ENCODE measurements at places on chromosomes 7 and 10. TPM values are rescaled to one million over a fixed set of nuclear protein-coding genes. Genes with fewer than 3 reads are reported as not detected.

Gene KCNH2
- 0.22 TPM for total RNA-seq

Gene GJD4
- not detected for total RNA-seq

Gene CXCL12
- not detected for total RNA-seq

Gene RHBDD2
- 33.8 TPM for total RNA-seq

Gene C1QL3
- 0.38 TPM for total RNA-seq

Gene NXPH1
- not detected for total RNA-seq

Gene C10orf53
- not detected for total RNA-seq

Gene FAM221A
- total RNA-seq: 6.4 TPM

GRCh38 chr7:19752020-19752419 is 21.4 kb downstream of the TMEM196 start:
- no peak for DNase-seq

GRCh38 chr7:142919656-142920055 is 13.9 kb downstream of the TRPV5 start:
- no peak for DNase-seq

- no peak for DNase-seq
Measured at GRCh38 chr10:79132681-79133381, 64.1 kb downstream of the ZMIZ1 start.

DNA sequence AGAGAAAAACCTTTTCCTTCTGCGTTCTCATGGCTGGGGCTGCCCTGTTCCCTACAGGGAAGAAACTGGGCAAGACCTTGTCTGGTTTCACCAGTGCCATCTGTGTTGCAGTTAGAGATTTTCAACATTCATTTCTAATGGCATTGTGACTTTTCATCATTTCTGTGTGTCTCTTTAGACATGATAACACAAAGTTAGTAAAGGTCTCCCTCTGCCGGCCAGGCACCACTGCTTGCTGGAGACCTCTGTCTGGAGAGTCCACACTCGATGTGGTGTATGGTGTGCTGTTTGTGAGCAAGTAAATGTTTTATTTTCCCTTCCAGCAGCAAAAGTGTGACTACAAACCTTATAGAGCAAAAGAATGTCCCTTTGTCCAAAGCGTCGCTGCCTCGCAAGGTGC is 213.5 kb downstream of the PAXIP1 start:
- DNase-seq: no peak

DNA sequence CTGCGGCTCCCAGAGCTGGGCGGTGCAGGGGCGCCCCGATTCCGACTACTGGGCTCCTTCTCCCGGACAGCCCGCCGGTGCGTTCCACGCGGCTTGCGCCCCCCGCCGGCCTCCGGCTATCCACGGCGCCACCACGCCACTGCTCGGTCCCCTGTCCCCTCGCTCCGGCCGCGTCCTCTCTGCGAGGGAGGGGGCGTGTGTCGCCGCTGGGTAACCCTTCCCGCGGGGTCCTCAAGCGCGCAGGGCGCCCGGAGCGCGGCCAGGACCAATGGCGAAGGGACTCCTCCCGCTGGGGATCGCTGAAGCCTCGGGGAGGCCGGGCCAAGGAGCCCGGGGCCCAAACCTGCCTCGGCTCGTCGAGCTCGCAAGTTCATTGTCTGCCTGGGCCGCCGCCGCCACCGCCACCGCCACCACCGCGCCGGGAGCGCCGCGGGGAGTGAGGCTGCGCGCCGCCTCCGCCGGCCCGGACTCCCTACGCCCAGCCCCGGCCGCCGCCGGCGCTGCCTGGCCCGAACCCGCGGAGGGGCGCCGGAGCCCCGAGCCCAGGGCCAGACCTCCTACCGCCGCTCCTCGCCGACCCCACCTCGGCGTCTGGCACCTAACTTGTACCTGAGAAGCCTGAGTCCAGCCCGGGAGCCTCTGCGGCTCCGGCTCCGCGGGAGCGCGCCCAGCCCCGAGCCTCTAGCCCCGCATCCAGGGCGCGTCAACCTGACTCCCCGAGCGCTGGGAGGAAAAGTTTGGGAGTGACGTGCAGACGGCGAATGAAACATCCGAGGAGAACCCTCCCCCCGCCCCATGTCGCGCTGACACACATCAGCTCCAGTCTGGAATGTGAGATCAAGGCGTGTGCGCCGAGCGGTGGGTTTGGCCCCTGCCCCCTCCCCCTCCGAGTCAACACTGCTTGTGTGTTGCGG is at the start of gene CHST15:
TSS of gene CHST15 (minus strand) at position 739 of the 914 bp plus-strand sequence. CDS start 47,386 bp downstream, outside the sequence.
- no peak for DNase-seq

GRCh38 chr7:54339073-54339472 is 203.1 kb upstream of the VSTM2A start:
- DNase-seq: no peak

GRCh38 chr7:34902182-34902581 is 135.1 kb downstream of the DPY19L1 start:
- DNase-seq: no peak

DNA sequence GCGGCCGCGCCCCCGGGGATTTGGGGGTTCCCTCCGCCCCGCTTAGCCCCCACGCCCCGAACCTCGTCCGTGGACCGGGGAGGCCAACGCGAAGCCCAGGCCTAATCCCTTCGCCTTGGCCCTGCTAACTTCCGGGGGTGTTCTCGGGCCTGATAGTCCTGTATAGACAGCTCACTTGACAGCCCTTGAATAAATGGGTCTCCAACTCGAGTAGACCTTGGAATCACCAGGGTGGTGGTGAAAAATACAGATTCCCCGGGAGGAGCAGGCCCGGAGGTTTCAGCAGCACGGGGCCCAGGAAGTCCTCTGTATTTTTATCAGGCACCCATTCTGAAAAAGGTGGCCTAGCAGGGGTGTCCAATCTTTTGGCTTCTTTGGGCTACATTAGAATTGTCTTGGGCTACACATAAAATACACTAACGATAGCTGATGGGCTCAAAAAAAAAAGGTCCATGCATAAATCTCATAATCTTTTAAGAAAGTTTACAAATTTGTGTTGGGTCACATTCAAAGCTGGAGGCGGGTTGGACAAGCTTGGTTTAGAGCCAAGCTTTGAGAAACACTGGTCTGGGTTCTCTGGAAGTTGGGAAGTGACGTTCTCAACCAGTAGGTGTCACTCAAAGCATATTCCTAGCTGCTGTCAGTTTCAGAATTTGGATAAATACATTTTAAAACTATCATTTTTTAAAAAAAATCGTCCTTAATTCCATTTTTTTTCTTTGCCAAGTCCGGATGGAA is 221.7 kb downstream of the PHTF2 start:
- no peak for DNase-seq

DNA sequence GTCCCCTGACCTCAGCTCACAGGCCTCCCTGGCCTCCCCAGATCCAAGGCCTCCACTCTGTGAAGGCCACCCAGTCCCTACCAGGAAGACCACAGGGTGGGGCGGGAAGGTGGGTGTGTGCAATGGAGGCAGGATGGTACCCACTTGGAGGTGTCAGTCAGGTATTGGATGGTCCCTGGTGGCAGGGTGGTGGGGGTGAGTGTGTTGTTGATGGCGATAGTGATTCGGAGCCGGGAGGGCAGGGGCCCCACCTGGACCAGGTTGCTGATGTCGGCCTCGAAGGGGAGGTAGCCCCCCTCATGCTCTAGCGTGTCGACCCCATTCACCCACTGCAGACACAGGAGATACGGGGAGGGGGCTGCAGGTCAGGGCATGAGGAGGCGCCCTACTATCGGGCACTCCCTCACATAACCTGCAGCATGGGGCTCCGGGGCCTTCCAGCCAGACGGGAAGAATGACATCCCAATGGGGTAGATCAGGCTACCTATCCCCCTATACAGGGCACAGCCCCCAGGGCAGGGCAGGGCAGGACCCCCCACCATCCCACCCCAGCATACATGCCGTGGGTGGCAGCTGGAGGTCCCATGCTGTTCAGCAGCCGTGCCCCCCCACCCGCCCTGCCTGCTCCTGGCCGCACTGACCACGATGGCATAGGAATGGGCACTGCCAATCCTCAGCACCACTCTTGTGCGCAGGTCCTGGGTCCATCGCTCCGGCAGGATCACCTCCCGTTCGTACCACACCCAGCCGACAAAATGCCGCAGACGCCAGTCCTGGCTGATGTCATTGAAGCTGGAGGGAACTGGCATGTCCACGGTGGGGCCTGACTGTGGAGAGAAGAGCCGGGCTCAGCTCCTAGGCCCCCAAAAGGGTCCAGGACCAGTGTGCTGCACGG is 2.2 kb downstream of the GUSB start:
- DNase-seq: no peak

GRCh38 chr7:140885735-140886334 is 38.9 kb downstream of the BRAF start:
- no peak for DNase-seq

GRCh38 chr7:80053124-80053523 is 81.5 kb upstream of the GNAI1 start:
- DNase-seq: no peak

DNA sequence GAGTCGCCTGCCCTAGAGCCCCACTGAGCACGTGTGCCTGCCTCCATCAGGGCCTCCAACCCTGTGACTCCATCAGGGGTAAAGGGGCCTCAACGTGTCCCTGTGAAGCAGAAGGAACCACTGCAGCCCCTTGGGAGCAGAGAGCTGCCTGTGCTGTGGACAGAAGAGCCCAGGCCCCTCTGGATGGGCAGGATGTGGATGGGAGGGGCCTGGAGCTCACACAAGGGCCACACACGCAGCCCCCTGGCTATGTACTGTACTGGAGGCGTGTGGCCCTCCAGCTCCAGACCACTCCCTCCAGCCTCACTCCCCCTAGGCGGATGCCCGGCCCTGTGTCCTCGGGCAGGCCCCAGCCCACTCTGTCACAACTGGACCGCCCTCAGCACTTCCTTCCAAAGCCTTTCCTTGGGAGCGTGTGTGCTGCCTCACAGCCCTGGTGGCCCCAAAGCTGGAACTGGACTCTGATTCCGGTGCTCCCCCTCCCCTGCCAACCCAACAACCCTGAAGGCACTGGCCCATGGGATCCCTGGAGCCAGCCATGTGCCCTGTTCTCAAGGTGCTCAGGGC is 238.0 kb downstream of the TCERG1L start:
- no peak for DNase-seq

- DNase-seq: no peak
Measured at GRCh38 chr7:12303495-12303894, 92.4 kb downstream of the TMEM106B start.

DNA sequence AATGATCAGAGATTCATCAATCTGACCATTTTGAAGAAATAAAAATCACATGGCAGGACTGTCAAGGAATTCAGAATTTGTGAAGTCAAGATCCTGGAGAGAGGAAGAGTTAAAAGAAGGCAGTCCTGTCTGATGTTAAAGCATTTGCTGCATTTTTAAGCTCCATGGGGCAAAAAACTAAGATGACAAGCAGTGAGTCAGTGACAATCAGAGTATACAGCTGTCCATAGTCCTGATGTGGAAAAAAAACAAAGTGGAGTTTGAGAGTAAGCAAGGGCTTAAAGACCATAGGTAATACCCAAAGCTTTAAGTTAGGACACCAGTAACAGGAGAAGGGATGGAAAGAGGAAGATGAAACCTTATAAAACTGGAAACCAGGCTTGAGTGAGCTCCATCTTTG is 412.7 kb upstream of the ANKRD30A start:
- DNase-seq: no peak

GRCh38 chr7:158778471-158778870 is 50.8 kb downstream of the ESYT2 start:
- DNase-seq: no peak

DNA sequence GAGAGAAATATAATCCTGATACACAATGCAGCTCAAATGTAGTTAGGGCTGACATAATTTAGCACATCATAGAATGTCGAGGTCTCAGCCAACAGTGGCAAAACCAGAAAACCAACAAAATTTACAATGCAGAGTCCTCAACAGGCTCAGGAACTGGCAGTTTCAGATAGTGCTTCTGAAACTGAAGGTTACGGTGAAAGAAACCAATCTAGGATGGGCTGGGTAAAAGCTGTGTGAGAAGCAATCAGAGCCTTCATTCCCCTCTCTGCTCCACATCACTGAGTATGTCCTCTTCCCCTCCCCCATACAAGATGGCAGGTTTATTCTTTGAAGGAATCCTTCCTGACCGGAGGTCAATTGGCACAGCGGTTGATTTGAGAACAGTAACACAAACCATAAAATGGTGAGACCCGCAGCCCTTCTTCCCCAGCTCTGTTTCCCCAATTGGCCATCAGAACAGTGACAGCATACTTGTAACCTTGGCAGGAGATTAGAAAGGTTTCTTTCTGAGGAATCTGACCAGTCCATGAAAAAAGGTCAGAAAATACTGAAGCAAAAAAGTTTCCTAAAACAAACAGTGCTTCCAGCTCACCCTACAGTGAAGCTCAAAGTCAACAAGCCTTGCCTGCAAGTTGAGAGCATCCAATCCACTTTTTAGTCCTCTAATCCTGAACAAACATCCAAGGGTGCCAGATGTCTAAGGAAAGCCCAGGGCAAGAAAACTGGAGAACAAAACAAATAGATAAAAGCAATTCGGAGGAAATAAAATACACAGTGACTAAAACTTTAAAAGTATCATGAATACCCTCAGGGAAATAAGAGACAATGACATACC is 53.9 kb upstream of the IL6 start:
- DNase-seq: no peak

DNA sequence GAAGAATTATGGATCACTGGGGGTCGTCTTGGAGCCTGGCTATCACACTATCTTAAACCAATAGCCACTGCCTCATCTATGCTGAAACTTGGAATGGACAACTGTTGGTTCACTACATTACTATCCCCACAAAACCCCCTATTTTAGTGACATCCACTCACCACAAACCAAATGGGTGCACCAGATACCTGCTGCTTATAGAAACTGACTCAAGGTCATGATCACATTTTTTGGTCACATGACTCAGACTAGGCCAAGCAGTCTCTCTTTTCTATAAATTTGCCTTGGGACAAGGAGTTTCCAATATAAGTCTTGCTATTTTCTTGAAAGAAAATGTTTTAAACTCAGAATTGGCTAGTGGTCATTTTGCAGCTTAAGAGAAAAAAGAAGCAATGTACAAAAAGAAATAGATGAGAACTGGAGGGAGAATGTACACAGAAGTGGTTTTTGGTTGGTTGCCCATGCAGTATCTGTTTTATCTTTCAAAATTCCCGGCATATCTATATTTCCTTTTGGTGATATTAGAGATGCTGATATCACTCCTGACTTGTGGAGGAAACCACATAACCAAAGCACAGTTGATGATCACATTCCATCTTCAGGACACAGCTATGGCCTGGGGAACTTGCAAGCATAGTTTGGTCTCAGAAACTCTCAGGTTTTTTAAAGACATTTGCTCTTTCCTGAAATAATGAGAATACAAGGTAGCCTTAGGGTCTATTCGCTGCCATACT is 85.2 kb upstream of the CACNA2D1 start:
- DNase-seq: no peak

GRCh38 chr10:43781480-43782361 is 133.0 kb upstream of the ZNF32 start:
- peak; percentile 65 for DNase-seq

DNA sequence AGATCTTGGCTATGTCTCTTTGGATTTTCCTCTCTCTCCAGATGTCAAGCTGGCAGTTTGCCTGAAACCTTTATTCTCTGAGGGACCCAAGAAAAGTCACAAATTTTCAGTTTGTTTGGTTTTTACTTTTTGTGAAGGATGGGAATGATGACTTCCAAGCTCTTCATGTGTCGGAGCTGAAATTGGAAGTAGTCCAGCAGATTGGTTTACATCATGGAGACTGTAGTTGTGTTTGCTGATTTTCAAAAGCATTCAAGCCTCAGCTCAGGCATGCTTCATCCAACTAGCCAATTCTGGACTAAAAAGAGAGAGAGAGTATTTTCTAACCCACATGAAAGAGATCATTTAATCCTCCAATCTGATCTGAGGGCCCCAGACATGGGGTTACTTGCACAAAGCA is 326.2 kb upstream of the AUTS2 start:
- no peak for DNase-seq
